ENCODE measurements at places on chromosomes 16 and 17.
A peak's percentile ranks its signal among the peaks of the same experiment; 100 is the strongest.

- no peak for DNase-seq
Measured at GRCh38 chr16:12530302-12530701, 273.4 kb downstream of the CPPED1 start.

- DNase-seq = no peak
Measured at GRCh38 chr17:60102632-60103096, 23.9 kb upstream of the HEATR6 start.

GRCh38 chr16:4244254-4245076 lies 2.6 kb upstream of the SRL start:
- no peak for DNase-seq

DNA sequence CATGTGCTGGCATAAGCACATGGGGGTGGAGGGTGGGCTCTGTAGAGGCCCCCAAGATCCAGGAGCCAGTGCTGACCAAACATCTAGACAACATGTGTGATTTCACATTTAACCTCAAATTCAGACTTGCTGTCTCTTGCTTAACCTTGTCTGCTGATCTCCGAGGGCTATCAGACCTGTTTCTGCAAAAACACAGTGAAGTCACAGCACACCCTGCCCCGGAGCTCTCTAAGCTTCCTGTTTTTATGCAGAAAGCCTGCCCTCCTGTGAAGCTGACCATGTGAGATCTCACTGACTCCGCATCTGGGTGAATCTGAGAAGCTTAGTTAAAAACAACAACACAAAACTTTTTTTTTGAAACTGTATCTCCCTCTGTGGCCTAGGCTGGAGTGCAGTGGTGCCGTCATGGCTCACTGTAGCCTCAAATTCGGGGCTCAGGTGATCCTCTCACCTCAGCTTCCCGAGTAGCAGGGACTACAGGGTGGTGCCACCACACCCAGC lies 6.6 kb upstream of the DPEP2 start:
- no peak for DNase-seq

DNA sequence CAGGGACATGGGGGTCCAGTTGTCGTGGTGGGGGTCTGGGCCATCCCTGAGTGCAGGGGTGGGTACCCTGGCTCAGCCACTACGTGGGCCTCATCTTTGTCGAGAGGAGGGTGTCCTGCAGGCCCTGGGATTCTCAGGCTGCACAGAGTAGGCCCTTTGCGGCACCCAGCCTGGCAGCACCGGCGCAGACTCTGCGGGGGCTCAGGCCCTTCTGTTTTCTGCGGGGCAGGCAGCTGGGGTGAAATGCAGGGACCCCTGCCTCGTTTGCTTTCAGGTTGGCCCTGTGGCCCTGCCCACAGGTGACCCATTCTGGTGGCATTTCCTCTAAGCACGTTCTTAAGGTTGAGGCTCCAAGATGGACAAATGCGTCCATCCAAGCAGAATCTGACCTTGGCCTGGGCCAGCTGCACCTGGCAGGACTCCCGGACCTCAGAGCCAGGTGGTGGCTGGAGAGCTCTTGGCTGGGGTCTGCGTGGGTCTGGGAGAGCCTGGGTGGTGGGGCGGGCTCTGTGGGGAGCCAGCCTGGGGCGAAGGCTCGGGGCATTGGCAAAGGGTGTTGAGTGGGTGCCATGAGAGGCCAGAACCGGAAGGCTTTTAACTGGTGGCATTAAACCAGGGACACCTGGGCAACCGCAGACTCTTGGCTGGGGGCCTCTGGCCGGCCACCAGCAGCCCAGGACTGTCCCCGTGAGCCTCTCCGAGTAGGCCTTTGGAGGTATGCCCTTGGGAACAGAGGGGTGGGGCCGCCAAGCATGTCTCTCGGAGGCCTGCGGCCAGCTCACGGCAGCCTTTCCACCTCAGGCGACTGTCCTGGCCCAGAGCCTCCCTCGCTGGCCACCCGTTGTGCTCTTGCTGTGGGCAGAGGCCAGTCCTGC lies 16.9 kb downstream of the PRSS27 start:
- no peak for DNase-seq

DNA sequence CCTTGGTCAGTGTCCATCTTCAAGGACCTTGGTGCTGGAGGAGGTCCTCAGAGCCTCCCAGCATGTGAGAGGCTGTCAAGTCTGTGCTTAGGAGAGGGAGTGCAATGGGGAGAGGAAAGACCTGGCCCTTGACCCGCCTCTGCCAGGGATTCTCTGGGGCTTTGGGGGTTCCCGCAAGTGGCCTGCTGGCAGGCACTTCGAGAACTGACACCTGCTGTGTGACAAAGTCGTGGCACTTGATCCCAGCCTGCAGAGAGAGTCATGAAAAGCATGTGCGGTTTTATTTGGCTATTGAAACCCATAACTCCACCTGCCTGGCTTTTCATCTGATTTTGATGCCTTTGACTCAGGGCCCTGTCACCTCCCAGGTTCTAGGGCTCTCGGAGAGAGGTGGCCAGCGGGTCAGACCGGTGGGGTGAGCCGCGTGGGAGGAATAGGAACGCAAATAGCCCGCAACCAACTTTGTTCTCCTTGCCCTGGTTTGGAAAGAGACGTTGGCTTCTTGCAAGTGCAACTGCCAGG lies 42.8 kb upstream of the GSE1 start:
- DNase-seq = no peak

DNA sequence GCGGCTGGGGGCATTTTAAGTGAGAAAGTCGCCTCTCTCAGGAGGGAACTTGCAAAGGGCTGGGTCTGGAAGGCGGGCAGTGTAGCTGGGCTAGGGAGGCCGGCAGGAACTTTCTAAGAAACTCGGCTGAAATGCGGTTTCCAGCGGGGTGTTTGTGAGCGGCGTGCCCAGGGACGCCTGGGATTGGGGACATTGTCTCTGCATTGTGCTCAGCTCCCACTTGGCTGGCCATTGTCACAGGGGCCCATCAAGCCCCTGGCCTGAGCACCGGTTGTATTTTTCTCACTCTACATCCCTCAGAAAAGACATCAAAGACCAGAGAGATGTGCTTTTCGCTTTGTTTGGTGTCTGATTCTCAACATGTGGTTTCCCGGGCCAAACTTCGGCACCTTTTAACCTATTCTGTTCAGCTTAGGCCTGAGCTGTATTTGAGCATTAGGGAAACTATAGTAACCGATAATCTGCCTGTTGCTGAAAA lies 291.1 kb upstream of the IRX3 start:
- no peak for DNase-seq

DNA sequence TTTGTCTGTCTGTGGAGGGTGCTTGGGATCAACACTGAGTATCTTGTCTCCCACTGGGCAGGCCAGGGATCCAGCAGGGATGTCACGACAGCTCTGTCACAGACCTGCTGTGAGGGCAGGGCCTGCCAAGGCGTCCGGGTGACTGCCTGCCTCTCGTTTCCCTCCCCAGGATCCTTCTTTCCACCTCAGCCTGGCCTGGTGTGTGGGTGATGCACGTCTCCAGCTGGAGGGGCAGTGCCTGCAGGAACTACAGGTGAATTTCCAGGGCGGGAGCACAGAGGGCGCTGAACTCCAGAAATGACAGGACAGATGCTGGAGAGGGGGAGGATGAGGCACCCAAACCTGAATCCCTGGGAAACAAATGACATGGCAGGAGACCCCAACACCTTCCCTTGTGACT lies 6.8 kb upstream of the MMP15 start:
- DNase-seq = no peak

GRCh38 chr16:57341441-57342303 lies 16.9 kb upstream of the CCL22 start:
- DNase-seq = peak; percentile 34

DNA sequence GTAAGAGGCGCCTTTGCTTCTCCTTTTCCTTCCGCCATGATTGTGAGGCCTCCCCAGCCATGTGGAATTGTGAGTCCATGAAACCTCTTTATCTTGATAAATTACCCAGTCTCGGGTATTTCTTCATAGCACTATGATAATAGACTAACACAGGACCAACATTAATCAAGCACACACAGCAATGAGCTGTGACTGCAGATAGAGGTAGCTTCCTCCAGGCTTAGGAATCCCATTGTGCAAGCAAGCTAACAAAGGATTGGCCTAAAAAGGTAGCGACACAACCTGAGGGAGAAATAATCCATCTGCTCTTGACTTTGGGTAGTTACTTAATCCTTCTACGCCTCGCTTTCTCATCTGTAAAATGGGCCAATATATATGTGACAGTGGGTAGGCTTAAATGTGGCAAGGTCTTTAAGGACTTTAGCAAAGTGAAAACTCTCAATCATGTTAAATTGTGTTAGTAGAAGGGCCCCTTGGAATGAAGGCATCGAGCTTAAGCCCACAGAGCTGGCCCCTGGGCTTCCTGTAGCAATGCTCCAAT lies 393.6 kb downstream of the SOX9 start:
- no peak for DNase-seq

GRCh38 chr16:4385066-4385788 lies 13.6 kb downstream of the VASN start:
- no peak for DNase-seq

GRCh38 chr16:9447195-9447551 lies 355.7 kb downstream of the HAPSTR1 start:
- DNase-seq = no peak

- DNase-seq = no peak
Measured at GRCh38 chr16:19804538-19805323, 79.9 kb downstream of the GPRC5B start.

DNA sequence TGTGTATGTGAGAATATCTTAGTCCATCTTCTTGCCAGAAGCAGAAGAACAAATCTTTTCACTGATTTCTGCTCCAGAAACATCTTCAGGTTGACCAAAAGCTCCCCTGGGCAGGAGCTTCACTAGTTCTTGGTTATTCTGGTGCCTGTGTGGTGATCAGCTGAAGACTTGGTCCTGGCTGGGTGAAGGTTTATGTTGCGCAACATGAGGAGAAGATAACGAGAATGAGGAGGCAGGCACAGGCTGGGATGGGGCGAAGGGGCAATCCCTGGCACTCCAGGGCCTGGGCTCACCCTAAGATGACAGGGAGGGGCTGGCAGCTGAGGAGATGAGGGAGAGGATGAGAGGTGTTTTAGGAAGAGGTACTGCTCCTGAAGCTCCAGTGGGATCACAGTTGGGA lies 232.0 kb downstream of the NTN1 start:
- no peak for DNase-seq

DNA sequence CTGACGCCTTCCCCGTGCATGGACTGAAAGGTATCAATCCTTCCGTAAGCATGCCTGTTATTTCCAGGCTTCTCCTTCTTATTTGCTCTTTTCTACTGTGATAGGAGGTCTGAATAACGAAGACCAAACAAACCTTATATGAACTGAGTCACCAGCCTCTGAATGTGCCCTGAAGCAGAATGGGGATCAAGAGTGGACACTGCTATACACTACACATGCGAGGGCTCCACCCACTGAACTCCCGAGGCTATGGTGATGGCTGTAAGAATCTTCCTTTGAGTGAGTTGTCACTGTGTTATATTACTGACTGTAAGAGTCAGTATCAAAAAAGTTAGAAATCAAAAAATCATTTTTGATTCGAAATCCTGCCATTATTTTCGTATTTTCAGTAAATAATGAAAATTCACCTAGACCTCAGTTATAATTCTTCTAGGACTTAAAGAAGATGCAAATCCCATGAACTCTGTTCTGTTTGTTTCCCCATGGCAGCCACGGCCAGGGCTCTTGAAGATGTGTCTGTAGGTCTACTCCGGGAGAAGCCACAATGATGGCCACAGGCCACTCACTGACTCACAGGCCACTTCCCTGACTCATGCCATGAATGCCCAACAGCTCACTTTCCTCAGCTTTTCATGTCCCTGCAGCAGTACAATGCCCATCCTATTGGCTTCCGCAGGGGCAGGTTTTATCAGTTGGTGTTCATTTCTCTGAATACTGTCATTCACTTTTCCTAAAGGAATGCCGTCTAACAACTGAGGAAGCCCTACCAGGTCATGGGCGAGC lies 54.7 kb downstream of the ZZEF1 start:
- peak; percentile 65 for DNase-seq

- peak; percentile 41 for DNase-seq
Measured at GRCh38 chr16:57899771-57900661, 70.9 kb downstream of the CNGB1 start.

GRCh38 chr16:52494145-52494544 lies 52.8 kb downstream of the TOX3 start:
- DNase-seq = no peak

- DNase-seq = no peak
Measured at GRCh38 chr17:35164716-35165115, 17.1 kb downstream of the UNC45B start.

DNA sequence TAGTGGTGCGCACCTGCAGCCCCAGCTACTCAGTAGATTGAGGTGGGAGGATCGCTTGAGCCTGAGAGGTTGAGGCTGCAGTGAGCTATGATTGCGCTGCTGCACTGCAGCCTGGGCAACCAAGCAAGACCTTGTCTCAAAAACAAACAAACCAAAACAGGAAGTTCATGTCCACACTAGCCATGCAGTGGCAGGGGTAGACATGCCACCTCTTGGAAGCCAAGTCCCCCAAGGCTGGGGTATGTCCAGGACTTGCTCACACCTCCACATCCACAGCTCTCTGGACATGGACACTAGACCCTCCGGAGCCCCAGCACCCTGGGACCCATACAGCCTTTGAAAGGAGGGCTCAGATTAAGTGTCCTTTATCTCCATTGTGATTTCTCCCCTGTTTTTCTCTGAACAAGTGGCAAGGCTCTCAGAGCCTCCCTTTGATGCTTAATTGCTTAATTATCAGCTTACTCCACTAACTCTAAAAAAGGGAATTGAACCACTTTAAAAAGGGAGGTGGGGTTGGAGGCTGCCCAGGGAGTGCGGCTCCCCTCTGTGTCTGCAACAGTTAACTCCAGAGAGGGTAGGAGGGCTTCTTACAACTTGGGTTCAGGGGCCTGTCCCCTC lies 424.6 kb upstream of the C16orf82 start:
- no peak for DNase-seq

- DNase-seq = no peak
Measured at GRCh38 chr17:29041091-29041490, 1.9 kb upstream of the PIPOX start.

GRCh38 chr17:62388856-62389255 lies 8.5 kb downstream of the EFCAB3 start:
- DNase-seq = no peak

GRCh38 chr17:68185820-68186219 lies 62.0 kb upstream of the AMZ2 start:
- no peak for DNase-seq

- no peak for DNase-seq
Measured at GRCh38 chr16:84823484-84823883, 3.7 kb downstream of the CRISPLD2 start.

GRCh38 chr16:65105171-65105570 lies 16.7 kb downstream of the CDH11 start:
- DNase-seq = no peak

DNA sequence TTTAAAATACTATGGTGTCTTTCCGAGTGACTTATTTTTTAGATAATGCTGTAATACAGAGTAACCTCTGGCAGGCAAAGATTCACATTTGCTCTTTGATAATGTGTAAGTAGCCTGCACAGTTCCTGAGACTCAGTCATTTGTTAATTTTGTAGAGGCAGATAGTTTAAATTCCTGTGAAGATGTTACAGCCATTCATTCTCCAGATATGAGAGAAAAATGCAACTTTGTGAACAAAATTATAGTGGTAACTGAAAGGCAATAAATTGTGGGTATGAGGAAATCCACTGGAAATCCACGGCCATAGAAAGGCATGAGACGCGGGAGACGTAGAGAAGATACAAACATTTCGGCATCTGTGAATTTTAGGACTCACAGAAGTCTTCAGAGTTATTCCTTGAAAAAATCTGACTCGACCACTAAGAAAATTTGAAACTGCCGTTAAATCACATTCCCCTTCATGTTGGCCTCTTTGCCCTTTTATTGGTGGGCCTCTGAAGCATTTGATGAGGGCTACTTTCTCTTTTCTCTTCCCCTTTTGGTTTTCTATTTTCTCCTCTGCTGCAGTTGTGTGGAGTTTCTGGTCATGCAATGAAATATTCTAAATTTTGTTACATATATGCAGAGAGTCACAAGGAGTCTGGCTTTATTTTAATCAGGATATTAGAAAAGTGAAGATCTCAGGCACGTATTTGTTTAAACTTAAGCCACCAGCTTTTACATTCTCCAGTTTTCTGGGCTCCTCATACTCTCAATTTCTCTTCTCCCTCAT lies 18.8 kb downstream of the HS3ST3A1 start:
- no peak for DNase-seq
